ENCODE measurements at places on chromosomes 1 and 21.
A peak's percentile ranks its signal among the peaks of the same experiment; 100 is the strongest.

DNA sequence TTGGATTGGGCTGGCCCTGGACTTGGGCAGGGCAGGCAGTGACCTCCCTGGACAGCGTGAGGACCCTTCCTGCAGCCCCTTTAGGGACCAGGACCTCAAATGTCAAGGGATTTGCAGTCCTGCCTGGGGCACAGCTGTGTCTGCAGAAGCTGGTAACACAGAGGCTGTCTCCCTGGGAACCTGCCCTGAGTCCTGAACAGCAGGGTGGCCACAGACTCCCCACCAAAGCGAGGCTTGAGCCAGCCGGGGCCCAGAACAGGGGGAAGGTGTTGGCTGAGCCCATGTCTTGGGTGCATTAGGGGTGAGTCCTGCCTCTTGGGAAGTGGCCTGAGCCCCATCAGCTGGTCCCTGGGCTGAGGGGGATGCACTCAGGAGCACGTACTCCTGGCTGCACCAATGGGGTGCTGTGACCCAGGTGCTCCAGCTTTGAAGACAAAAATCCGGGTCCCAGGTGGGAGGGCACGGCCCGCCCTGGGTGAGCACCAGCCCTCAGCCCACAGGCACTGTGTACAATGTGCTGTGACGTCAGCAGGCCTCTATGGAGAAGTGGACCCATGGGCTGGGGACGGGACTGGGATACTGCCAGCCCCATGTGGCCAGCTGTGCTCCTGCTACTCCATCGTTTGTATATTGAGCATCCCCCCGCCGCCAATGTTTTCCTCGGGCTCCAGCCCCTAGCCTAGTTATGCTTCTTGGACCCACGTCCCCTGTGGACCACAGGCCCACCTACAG lies 72.0 kb upstream of the ARHGEF16 start:
- no peak for DNase-seq

DNA sequence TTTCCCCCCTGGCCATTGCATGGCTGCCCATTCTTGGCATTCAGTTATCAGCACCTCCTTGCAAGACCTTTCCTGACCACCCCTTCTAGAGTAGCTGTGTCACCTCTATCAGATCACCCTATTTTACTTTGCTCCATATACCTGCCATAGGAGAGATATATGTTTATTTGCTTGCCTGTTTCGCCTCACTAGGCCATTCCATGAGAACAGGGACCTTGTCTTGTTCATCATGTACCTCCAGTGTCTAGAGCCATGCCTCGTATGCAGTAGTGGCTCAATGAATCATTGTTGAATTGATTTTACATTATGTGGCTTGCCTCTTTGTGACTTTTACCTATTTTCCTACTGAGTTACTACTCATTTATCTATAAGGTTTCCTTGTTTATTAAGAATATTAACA lies 26.4 kb upstream of the PADI2 start:
- no peak for DNase-seq

DNA sequence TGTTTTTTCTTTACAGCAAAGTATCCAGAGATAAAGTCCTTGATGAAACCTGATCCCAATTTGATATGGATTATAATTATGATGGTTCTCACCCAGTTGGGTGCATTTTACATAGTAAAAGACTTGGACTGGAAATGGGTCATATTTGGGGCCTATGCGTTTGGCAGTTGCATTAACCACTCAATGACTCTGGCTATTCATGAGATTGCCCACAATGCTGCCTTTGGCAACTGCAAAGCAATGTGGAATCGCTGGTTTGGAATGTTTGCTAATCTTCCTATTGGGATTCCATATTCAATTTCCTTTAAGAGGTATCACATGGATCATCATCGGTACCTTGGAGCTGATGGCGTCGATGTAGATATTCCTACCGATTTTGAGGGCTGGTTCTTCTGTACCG lies 6.5 kb downstream of the DEGS1 start:
- no peak for DNase-seq

GRCh38 chr1:152811050-152811449 lies 721 bp upstream of the LCE1B start:
- DNase-seq, result no peak

DNA sequence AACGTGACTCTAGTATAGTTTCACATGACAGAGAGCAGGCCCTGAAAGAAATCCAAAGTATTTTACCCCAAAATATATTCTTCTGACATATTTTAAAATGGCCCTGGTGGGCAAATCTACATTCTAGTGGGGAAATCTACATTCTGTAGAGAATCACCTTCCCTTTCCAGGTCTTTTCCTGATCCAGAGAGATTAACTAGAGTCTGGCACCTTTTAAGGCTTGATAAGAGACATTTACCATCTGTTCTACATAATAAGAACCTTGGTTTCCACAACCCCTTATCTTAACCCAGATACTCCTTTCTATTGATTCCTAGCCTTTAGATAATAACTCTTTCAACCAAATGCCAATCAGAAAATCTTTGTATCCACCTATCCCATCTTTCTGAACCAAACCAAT lies 17.0 kb upstream of the L1TD1 start:
- DNase-seq, result no peak

GRCh38 chr21:36330904-36331303 lies 10.9 kb downstream of the MORC3 start:
- DNase-seq, result no peak

GRCh38 chr1:92481599-92481925 lies 5.2 kb downstream of the GFI1 start:
- no peak for DNase-seq

DNA sequence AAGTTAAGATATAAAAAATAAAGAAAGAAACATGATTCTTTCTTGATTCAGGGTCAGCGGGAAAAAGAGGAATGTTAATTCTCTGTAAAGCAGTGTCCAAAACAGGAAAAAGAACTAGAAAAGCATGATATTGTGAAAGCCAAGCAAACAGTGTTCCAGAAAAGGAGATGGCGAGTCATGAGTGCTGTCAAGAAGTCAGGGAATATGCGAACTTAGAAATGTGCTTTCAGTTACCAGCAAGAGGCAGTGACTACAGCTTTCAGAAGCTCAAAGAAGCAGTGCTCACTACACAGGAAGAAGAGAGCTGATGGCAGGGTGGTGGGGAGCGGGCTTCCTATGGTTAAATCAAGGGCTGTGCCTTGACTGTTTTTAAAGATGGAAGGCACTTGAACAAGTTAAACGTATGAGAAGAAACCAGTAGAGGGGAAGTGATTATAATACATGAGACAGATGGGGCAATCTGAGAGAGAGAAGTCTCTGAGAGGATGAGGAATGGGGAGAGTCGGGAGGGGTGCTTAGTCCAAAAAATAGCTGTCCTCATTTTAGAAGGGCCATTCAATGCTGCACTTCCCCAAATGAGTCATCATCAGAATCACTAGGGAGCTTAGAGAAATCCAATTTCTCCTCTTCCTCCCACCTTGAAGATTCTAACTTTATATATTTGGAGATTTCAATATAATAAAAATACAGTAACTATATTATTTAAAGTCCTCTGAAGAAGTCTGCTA lies 90.4 kb downstream of the KCNK1 start:
- DNase-seq, result peak; percentile 19

DNA sequence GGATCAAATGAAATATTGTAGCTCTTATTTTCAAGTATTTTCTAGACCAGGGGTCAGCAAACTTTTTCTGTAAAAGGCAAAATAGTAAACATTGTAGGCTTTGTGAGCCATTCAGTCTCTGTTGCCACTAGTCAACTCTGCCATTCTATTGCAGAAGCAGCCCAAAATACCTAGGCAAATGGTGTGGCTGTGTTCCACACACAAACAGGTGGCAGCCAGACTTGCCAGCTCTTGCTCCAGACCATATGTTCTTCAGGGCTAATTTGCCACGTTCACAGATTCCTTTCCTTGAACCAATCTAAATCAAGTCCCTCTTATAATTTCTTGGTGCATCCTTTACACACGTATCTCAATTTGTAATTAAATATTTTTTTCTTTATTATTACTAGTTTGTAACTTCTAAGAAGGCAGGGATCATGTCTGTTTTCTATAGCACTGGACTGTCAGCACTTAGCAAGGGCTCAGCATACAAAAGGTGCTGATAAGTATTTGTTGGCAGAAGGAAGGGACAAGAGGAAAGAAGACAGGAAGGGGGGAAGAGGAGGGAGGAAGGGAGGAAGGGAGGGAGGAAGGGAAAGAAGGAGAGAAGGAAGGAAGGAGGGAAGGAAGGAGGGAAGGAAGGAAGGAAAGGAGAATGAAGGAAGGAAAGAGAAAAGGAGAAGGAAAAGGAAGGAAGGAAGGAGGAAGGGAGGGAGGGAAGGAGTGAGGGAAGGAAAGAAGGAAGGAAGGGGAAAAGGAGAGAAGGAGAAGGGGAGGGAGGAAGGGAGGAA lies 106.5 kb upstream of the EDEM3 start:
- no peak for DNase-seq

GRCh38 chr1:109927911-109928321 lies 17.3 kb downstream of the CSF1 start:
- DNase-seq, result no peak

DNA sequence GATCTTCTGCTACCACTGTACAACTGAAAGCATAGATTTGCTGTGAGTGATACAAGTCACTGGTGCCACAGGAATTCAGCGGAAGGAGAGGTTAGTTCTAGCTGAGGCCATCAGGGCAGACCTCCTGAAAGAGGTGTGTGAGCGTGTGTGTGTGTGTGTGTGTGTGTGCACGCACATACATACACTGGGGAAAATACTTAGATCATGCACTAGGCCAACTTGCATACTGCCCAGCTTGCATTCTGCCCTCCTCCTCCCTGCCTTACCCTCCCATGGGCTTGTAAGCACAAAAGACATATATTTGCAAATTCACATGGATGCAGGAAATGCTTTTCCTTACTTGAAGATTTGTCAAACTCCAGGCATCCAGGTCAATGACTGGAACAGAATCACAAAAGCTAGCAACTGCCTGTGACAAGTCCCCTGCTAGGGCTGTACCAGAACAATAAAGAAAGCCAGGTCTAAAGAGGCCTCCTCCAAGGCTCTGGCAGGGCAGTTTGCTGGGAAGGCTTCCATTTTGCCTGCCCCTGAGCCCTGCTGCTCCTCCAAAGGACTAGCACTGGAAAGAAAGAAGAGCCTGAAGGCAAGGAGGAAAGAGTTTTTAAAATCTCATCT lies 23.2 kb downstream of the PLEKHA6 start:
- DNase-seq, result no peak

DNA sequence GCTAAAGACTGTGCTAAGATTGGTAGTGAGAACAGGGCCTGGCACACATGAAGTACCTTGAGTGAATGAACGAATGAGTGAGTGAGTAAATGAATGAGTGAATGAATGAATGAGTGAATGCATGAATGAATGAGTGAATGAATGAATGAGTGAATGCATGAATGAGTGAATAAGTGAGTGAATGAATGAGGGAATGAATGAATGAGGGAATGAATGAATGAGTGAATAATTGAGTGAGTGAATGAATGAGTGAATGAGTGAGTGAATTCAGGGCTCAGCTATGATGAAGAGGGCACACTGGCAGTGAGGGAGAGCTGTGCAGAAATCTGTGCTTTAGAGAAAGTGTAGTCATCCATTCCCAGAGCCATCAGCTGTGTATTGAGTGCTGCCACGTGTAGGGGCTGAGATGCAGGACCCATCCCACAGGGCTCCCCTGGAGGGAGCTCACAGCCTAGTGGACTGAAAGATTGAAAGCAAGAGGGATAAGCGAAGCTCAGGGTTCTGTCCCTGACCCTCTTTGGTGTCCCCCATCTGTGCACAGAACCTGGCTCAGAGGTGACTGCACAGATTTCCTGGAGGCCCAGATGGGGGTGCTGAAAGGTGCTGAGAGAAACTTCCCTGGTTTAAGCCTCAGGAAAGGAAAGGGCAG lies 217.9 kb upstream of the VAMP3 start:
- DNase-seq, result no peak

GRCh38 chr1:51989582-51990477 lies 670 bp downstream of the RAB3B start:
- DNase-seq, result no peak

DNA sequence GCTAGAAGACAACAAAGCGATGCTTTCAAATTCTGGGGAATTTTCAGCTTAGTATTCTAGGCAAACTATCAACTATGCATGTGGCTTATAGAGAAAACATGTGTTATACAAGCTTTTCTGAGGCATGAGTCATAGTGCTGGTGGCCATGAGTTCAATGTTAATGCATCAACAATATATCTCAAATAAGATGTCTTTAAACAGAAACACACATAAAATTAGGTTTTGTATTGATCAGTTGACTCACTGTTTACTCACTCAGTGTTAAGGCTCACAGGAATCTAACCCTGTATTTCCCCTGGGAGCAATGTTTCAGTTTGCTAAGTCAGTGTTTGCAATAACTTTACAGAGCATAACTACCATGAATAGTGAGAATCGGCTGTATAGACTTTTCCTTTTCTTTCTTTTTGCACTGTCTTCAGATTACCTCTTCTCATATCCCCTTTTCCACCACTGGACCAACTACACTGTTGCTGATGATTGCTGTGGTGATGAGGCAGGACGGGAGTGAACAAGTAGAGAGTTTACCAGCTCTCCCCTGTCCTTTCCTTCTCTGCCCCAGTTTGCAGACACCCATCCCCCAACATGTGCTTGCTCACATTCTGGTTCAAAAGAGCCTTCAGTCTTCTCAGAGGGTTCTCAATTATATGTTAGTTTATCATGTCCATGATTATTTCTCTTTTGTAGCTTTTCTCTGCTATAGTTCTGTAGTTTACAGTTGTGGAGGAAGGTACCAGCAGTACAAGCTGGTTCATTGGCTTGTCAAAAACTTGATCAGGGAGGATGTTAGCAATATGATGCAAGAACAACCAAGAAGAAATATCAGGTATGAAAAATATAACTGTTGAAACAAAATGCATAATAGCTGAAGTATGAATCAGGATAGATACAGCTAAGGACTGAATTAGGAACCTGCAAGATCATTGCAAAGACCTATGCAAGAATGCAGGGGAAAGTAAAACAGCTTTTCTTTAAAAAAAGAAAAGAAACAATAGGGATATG lies 23.9 kb downstream of the CD2 start:
- peak; percentile 71 for DNase-seq

DNA sequence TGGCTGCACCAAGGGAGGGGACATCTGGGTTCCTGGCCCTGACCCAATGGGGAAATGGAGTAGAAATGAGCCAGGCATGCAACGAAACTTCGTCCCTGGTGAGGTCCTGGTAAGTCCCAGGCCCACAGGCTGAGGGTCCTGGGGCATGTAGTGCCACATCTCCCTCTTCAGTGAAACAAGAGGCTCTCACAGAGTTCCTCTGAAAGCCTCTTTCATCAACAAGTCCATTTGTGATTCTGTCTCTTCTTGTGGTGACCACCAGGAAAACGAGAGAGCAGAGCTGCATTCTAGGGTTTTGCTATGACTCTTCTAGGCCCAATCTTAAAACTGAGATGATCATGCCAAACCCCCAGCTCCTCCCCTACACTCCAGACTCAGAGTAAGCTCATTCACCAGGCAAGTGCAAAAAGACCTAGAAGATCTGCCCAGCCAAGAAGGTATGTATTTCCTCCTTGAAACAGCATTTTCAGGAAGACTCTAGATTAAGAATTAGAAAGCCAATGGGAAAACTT lies 24.3 kb upstream of the RNF220 start:
- no peak for DNase-seq

DNA sequence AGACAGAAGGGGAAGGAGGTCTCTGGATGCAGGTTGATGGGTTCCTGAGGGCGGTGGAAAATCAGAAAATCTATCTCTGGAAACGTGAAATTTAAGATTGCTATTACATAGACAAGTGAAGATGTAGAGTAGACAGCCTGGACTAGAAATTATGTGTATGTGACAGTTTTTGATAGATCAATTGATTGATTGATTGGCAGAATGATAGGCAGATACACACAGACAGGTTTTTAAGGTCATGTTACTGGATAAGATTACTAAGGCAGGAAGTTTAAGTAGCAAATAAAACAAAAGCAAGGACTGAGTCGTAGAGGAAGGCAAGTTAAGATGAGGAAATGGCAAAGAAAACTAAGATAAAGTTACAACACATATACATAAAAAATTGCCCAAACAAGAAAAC lies 124.7 kb downstream of the RGS21 start:
- DNase-seq, result no peak
